ENCODE measurements at places on chromosomes 6 and 20. TPM values are rescaled to one million over a fixed set of nuclear protein-coding genes. Genes with fewer than 3 reads are reported as not detected.
A peak's percentile ranks its signal among the peaks of the same experiment; 100 is the strongest.

AAR2 gene
- 23.4 TPM for polyA plus RNA-seq

DNA sequence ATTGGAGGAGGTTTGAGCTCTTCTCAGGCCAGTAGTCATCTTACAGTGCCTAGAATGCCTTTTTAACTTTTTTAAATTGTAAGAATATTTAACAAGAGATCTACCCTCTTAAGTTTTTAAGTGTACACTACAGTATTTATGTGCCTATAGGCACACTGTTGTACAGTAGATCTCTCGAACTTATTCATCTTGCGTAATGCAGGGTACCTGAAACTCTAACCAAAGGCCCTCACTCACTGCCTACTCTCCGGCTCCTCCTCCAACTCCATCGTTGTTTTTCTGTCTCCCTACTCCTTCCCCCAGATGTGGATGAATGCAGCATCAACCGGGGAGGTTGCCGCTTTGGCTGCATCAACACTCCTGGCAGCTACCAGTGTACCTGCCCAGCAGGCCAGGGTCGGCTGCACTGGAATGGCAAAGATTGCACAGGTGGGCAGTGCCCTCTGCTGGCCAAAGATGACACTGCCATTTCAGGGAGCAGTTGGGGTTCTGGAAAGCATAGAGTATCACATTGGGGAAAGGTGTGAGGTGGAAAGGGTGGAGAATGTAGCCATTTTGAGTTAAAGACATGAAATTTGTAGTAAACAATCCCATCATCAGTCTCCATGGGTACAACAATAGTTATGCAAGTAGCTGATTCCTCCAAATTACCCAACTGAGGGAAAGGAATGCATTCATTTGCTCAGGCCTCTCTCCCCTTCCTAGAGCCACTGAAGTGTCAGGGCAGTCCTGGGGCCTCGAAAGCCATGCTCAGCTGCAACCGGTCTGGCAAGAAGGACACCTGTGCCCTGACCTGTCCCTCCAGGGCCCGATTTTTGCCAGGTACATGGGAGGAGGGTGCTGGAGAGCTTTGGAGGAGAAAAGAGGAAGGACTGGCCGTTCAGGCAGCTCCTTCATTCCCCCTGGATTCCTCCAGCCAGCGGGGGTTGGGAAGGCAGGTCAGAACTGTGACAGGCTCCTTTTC is 18.4 kb upstream of the ZNF76 start:
- H3K27me3 ChIP-seq: no peaks in the 10 kb centered on the region
- H3K36me3 ChIP-seq: peaks cover 14% of the 10 kb centered on the region
- no peak overlapping the region for H3K27ac ChIP-seq
- H3K4me3 ChIP-seq: no peak overlapping the region

CEP162 gene
- 1.4 TPM for polyA plus RNA-seq

DNA sequence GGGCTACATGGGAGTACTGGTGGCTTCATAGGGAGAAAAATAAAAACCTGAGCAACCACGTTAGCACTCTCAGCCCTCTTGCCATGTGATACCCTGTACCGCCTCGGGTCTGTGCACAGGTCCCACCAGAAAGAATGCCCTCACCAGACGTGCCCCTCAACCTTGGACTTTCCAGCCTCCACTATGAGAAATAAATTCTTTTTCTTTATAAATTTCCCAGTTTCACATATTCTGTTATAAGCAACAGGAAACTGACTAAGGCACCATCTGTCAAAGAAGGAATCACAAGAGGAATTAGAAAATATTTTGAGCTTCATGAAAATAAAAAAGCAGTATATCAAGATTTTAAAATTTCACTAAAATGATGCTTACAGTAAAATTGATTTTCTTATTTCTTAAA is 168.4 kb upstream of the BMP5 start:
- DNase-seq: no peak
- no peaks in the 10 kb centered on the region for H3K36me3 ChIP-seq
- no peaks in the 10 kb centered on the region for H3K4me1 ChIP-seq
- no peaks in the 10 kb centered on the region for H3K27me3 ChIP-seq

SNX21 gene
- 22.1 TPM for polyA plus RNA-seq

DNA sequence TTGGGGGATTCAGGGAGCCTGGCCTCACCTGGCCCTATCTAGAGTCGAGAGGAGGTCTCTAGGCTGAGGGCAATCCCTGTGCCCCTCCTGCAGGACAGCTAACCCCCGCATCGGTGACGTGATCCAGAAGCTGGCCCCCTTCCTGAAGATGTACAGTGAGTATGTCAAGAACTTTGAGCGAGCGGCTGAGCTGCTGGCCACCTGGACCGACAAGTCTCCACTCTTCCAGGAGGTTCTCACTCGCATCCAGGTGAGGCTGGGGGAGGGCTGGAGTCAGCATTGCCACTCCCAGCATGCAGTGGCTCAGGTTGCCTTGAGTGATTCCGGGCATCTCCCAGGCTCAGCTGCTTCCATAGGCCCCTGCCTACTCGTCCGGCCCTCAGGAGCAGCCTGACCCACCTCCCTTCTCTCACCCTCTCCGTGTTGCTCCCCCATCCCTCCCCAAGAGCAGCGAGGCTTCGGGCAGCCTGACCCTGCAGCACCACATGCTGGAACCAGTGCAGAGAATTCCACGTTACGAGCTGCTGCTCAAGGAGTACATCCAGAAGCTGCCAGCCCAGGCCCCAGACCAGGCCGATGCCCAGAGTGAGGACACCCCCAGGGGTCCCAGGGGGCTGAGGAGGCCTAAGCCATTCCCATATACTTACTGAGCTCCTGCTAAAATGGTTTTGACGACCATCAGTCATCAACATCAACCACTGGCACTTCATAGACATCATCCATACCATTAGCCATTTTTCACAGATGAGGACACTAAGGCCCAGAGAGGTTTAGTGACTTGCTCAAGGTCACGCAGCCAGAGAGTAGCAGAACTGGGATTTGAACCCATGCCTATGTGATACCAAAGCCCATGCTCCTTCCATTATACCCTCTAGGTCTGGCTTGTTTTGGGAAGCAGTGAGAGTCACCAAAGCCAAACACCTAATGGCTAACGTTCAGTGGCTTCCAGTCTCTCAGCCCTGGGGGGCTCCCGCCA is 8.3 kb downstream of the FGD2 start:
- DNase-seq: no peak
- H3K27ac ChIP-seq: no peak overlapping the region
- peaks cover 12% of the 10 kb centered on the region for H3K4me1 ChIP-seq
- H3K4me3 ChIP-seq: no peak overlapping the region
- H3K27me3 ChIP-seq: no peaks in the 10 kb centered on the region

NKX2-4 gene
- not detected for polyA plus RNA-seq

GRCh38 chr6:69007781-69008180 is 372.7 kb downstream of the ADGRB3 start:
- no peaks in the 10 kb centered on the region for H3K36me3 ChIP-seq
- H3K4me1 ChIP-seq: no peaks in the 10 kb centered on the region
- no peak overlapping the region for H3K4me3 ChIP-seq

SPINT3 gene
- not detected for polyA plus RNA-seq

- no peak overlapping the region for H3K27ac ChIP-seq
- peaks cover 13% of the 10 kb centered on the region for H3K36me3 ChIP-seq
- no peaks in the 10 kb centered on the region for H3K4me1 ChIP-seq
- DNase-seq: no peak
- no peak overlapping the region for H3K4me3 ChIP-seq
- no peaks in the 10 kb centered on the region for H3K27me3 ChIP-seq
Observed at GRCh38 chr6:4889701-4890100, 113.5 kb downstream of the CDYL start.

DNA sequence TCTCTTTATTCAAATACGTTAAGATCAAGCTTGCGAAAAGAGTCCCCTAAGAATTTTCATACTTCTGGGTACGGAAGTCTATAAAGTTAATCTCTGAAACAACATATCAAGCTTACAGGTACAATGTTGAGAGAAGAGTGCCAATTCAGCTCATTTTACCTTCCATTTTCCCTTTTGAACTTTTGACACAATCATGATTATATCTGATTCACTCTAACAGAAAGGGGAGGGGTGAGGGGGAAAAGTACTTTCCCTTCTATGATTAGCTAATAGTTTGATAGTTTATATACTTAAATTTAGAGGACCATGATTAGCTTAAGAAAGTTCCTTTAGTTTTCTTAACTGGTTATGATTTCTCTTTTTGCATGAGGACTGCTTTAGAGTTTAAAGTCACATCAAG is 33.5 kb downstream of the SNX3 start:
- H3K4me1 ChIP-seq: no peaks in the 10 kb centered on the region
- no peak overlapping the region for H3K27ac ChIP-seq
- no peak for DNase-seq

DNA sequence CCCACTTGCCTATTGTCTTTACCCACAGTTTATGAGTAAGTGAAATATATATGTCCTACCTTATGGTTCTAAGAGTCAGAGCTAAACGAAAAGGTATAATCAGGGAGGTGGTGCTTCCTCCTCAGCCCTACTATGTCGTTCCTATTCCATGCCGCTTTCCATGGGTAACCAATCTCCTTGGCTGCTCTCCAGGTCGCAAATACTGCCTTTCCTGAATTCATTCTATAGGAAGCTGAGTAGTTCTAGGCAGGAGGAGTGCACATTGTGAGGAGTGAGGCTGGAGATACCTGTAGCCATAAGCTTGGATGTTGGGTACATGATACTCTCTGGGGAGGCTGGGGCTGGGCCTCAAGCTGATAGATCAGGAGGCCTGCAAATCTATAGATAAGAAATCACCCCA is 5.8 kb downstream of the IL20RA start:
- no peaks in the 10 kb centered on the region for H3K36me3 ChIP-seq
- H3K27ac ChIP-seq: no peak overlapping the region
- H3K4me1 ChIP-seq: no peaks in the 10 kb centered on the region
- peaks cover 11% of the 10 kb centered on the region for H3K27me3 ChIP-seq
- DNase-seq: no peak
- no peak overlapping the region for H3K4me3 ChIP-seq

DNA sequence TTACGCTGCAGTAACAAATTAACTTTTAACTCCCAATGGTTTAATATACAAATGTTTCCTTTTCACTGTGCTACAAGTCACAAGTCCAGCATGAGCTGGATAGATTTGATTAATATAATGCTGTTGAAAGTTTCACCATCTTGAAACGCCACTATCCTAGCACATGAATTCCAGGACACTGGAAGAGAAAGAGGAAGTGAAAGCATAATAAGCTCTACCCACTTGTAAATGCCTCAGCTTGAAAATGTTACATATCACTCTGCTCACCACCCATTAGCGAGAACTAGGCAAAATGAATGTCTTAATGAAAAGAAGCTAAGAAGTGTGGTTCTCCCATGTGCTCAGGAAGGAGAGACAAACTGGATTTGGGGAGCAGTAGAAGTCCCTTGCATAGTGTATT is 46.9 kb downstream of the PCSK2 start:
- H3K27ac ChIP-seq: no peak overlapping the region
- H3K4me3 ChIP-seq: no peak overlapping the region
- no peaks in the 10 kb centered on the region for H3K27me3 ChIP-seq
- no peaks in the 10 kb centered on the region for H3K36me3 ChIP-seq
- no peak for DNase-seq
- H3K4me1 ChIP-seq: no peaks in the 10 kb centered on the region

DNA sequence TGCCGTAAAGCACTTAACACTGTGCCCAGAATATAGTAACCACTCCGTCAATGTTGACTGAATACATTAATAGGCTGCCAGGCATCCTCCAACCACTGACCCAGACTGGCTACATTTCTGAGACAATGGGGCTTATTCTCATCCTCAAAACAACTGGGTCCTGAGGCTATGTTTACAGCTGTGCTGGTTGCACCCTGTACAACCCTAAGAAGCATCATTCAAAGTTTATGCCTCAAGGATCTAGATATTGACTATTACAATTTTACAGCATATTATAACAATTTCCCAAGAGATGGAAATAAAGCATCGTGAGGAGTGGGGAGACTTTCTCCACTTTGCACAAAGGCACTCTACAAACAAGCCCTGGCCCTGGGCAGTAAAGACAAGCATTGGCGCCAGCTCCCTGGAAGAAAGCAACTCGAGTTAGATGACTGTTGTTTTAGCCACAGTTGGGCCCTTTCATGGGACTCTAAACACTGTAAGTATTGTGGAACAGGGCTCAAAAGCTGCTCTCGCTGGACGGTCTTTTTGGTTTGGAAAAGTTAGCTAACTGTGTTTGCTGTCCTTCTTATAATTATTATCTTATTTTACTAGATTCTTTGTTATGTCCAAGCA is 30.2 kb downstream of the MYLIP start:
- no peaks in the 10 kb centered on the region for H3K36me3 ChIP-seq
- H3K27ac ChIP-seq: no peak overlapping the region
- H3K4me3 ChIP-seq: no peak overlapping the region
- DNase-seq: no peak
- peaks cover 14% of the 10 kb centered on the region for H3K4me1 ChIP-seq

- no peak for DNase-seq
- H3K27ac ChIP-seq: 0 out of 2 replicates have a peak overlapping the region, but pooled peaks have one; percentile 11
- peaks cover 24% of the 10 kb centered on the region for H3K36me3 ChIP-seq
- H3K27me3 ChIP-seq: no peaks in the 10 kb centered on the region
Observed at GRCh38 chr20:33604084-33604990, 57.8 kb upstream of the C20orf144 start.

TFAP2B gene
- polyA plus RNA-seq: 1.1 TPM

- H3K4me3 ChIP-seq: no peak overlapping the region
- H3K36me3 ChIP-seq: no peaks in the 10 kb centered on the region
Observed at GRCh38 chr20:10800288-10800687, 126.5 kb upstream of the JAG1 start.

DNA sequence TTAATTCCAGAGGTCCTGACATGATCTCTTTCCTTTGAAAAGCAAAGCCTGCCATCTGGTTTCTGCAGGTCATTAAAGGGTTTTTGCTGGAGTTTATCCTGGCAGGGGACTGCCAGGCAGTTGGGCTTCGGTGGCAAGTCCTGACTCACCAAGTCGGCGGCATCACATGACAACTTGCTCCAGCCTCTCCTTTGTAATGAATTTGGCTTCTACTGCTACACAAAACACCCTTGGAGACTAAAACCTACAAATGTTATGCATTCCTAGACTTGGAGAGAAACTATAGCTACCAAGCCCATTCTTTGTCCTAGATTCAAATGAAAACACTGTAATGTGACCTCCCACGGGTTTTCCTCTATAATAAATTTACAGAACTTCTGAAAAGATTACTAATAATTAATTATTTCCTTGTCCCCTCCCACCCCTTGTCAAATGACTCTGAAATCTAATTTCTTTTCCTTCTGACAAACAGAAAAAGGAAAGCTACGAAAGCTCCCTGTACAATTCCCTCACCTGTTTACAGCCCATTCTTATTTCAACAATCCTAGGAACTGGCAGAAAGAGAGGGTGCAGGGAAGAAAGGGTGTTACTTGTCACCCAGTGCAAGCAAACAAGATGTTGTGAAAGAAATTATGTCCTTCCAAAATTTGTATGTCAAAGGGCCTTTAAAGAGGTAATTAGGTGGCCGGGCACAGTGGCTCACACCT is 62.9 kb downstream of the QRSL1 start:
- DNase-seq: no peak
- no peaks in the 10 kb centered on the region for H3K27me3 ChIP-seq
- H3K4me1 ChIP-seq: no peaks in the 10 kb centered on the region

- peak; percentile 89 for DNase-seq
- H3K27ac ChIP-seq: peak overlapping the region; percentile 100
Observed at GRCh38 chr20:32516583-32517517, 68.3 kb downstream of the NOL4L start.

SDCBP2 gene
- polyA plus RNA-seq: 4.0 TPM

- H3K4me3 ChIP-seq: no peak overlapping the region
- H3K27ac ChIP-seq: no peak overlapping the region
- no peak for DNase-seq
Observed at GRCh38 chr6:158808941-158809678, 10.1 kb downstream of the EZR start.

WFDC12 gene
- not detected for polyA plus RNA-seq

MLN gene
- polyA plus RNA-seq: not detected

GRCh38 chr20:38435555-38435939 is 419 bp upstream of the SNHG17 start:
- peaks cover 31% of the 10 kb centered on the region for H3K36me3 ChIP-seq
- peaks cover 20% of the 10 kb centered on the region for H3K4me1 ChIP-seq
- no peaks in the 10 kb centered on the region for H3K27me3 ChIP-seq
- no peak for DNase-seq
- peak overlapping the region; percentile 84 for H3K27ac ChIP-seq
